Stimulated activated CD8-positive, alpha-beta memory T cell treated with anti-CD3 and anti-CD28 coated beads, Interleukin-2, amount 100 ng/mL, for 1 hour (primary cell): ENCODE measurements at places on chromosomes 7 and 10.

DNA sequence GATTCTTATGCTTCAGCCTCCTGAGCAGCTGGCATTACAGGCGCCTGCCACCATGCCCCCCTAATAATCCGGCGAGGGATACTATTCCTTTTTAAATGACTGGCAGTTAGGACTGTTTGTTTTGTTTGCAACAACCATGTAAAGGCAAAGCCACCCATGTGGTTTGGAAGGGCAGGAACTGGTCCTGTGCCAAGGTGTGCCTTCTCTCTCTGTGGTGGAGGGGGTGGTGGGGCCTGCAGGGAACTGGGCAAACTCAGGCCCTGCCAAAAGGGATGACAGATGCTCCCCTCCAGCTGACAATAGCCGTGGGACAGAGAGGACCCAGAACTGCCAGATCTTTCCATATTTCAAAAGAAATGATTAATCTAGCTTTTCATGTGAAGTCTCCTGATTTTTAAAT, 23.5 kb upstream of the WAPL start:
- DNase-seq, result no peak

GRCh38 chr7:105473163-105473562, 48.9 kb downstream of the PUS7 start:
- no peak for DNase-seq

GRCh38 chr7:94996369-94996768, 89.0 kb downstream of the PPP1R9A start:
- DNase-seq, result no peak

DNA sequence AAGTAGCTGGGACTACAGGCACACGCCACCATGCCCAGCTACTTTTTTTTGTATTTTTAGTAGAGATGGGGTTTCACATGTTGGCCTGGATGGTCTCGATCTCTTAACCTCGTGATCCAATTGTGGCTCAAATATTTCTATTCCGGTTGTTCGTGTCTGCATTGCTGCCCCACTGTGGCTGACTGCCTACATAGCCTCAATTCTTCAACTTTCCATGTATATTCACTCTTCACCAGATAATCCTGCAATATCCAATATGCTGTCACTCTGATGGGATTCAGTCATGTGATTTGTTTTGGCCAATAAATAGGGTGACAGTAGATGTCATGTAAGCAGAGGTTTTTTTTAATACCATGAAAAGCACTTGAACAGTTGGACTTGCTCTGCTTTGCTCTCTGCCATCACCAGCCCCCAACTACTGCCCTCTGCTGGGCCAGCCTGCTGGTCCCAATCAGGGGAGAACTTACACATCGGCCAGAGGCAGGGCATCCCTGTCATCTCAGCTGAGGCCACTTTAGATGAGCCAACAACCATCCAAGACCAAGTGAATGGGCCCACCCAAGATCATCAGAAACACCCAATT, 56.7 kb downstream of the NSUN6 start:
- DNase-seq, result no peak

- DNase-seq, result no peak
These were observed 232.2 kb downstream of the KIAA1217 start for GRCh38 chr10:24440817-24441797.

DNA sequence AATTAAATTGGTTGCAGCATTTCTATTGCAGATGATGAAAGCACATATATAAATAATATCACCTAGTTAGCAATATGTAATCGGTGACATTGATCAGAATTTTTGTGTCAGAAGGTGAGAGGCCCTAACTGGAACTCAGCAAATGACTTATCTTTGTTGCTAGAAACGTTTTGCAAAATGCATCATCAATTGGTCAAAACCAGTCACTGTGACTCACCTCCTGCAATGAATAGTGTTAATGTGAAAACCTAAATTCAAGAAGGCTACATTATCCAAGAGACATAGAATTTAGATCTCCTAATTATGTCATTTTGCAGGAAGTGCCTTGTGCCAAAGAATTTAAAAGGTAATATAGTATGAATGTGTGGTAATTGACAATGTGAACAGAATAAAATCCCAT, 9.8 kb upstream of the PNLIPRP3 start:
- DNase-seq, result no peak
